ENCODE measurements at places on chromosomes 13 and 19.

- no peak for DNase-seq
These were observed 268.7 kb downstream of the DCT start for GRCh38 chr13:94210816-94211215.

GRCh38 chr19:43468354-43469159, 3.1 kb upstream of the LYPD3 start:
- no peak for DNase-seq

DNA sequence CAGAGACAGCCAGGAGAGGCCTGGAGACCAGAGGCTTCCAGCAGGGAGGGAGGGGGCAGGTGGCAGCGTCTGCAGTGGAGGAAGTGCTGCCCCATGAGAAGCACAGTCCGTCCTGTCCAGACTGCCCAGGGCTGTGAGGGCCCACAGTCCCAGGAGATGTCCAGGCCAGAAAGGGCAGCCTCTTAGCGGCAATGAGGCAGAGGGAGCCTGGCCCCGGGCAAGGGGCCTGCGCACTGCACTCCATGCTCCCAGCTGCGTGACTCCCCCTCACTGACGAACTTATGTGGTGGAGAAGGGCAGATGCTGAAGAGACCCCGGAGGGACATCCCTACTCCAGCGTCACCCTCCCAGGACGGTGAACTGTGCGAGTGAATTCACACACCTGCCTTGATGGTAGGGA, 115.3 kb downstream of the SOX1 start:
- DNase-seq = no peak

GRCh38 chr13:75135325-75135825, 346.6 kb downstream of the TBC1D4 start:
- DNase-seq = no peak

- no peak for DNase-seq
These were observed 24.7 kb upstream of the GPR183 start for GRCh38 chr13:99331881-99332293.
